Cerebellar cortex (tissue), 1 donor: ENCODE measurements at places on chromosomes 1 and 21.

GRCh38 chr1:109807822-109808680, 44.3 kb upstream of the EPS8L3 start:
- no peak for DNase-seq

DNA sequence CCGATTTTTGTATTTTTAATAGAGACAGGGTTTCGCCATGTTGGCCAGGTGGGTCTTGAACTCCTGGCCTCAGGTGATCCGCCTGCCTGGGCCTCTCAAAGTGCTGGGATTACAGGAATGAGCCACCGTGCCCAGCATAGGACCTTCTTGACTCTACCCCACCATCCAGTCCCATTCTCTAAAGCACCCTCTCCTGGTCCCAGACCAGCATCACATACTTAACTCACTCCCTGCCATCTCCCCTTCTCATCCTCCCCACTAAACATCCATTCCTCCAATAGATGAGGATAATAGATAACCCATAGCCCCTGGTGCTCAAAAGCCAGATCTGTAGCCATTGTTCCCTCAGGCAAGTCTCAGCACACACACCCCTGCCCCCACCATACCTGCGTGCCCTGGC, 2.1 kb downstream of the ENTREP3 start:
- peak; percentile 53 for DNase-seq

GRCh38 chr1:105172788-105173187, 1423.1 kb downstream of the AMY1C start:
- DNase-seq, result no peak

DNA sequence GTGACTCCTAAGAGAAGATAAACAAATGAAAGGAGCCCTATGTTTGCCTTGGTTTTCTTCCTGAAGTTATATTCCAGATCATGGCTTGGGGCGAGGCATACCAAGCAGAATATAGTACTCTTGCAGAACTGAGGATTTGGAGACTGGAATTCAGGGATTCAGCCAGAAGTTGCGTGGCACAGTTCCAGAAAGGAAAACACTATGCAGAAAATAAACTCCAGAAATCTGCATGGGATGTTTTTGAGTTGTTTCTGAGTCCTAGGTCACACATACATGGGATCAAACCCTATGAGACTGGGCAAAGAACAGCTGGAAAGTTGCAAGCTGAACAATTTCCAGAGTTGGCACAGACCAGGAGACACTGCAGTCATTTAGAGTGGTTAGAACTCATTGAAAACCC, 42.9 kb upstream of the IFFO2 start:
- DNase-seq, result no peak

- DNase-seq, result no peak
Observed at GRCh38 chr1:51268634-51269033, 32.6 kb downstream of the RNF11 start.

DNA sequence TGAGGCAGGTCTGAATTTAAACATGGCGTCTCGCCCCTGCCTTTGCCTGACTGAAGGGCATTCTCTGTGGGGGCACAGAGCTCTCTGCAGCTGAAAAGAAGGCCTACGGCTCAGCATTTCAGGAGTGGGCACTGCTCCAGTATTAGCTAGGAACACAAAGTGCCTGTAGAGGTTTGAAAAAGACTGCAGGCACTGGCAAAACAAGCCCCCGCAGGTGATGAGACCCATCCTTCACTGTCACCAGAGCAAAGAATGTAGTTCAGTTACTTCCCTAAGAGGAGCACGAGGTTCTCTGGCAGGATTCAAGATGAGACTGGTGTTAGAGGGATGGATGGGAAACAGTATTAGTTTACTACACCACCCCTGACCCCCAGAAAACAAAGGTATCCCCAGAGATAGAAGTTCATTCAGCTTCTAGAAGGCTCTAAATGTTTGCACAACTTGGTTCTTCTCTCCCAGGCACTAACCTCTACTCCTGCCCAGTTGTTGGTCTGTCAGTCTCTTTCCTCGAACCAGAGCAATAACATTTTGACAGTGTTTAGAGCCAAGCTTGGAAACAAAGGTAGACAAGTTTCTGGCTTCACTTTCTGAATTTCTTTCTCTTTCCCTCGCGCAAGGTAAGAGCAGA, 101.9 kb upstream of the KCNE2 start:
- no peak for DNase-seq

DNA sequence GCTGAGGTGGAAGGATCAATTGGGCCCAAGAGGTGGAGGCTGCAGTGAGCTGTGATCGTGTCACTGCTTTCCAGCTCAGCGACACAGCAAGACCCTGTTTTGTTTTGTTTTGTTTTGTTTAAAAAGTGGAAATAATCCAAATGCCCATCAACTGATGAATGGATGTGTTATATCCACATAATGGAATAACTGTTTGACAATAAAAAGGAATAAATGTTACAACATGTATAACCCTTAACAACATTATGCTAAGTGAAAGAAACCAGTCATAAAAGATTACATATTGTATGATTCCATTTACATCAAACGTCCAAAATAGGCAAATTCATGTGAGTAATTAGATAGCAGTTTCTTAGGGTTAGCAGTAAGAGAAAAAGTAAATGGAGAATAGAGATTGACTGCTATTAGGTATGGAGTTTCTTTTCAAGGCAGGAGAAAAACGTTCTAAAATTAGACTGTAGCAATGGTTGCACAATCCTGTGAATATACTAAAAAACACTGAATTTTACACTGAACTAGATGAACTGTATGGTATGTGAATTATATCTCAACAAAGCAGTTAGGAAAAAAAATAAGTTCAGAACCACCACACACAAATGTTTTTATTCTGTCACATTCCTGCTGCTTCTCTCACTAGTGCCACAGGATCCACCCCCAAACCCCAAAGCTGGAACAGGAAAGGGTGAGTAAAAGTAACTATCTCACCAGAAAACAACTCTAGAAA, 15.7 kb downstream of the FOXJ3 start:
- no peak for DNase-seq

GRCh38 chr1:199403531-199404116, 623.9 kb upstream of the NR5A2 start:
- peak; percentile 69 for DNase-seq

DNA sequence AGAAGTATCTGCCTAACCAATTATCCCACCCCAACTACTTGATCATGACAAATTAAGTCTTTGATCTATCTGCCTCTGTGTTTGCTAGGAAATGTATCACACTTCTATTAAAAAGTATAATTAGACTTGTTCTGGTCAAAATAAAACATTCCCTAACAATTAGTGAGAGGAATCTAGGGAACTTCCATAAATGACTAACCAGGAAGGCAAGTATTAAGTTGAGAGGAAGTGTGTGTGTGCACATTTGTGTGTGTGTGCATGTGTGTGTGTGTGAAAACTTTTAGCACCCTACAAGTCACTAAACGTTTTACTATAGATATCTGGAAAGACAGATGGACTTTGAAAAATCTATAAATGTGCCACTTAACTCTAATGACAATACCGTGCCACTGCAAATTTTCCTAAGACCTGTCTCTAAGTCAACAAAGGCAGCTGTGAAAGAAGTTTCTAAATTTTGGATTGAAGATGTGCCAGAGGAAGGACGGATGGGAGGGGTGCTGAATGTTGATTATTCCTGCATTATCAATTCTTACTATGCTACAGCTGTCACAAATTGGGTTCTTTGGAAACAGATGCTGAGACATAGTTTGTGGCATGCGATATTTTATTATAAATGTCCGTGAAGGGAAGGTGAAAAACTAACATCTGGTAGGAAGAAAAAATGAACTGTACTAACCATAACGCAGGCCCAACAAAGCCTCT, 567.1 kb downstream of the PTPRC start:
- DNase-seq, result no peak

- no peak for DNase-seq
Observed at GRCh38 chr1:23644555-23644866, 47.1 kb upstream of the RPL11 start.
